ENCODE measurements at places on chromosomes 5 and 9. TPM values are rescaled to one million over a fixed set of nuclear protein-coding genes. Genes with fewer than 3 reads are reported as not detected.

The PKD2L2 gene
- total RNA-seq: 0.62 TPM

The PCDHGA3 gene
- 22.9 TPM for total RNA-seq

The INSYN2B gene
- not detected for total RNA-seq

GRCh38 chr5:74673011-74673790 lies 11.8 kb upstream of the HEXB start:
- no peak for DNase-seq

- DNase-seq: no peak
Measured at GRCh38 chr5:2492476-2492875, 259.0 kb downstream of the IRX2 start.

The PLAC8L1 gene
- total RNA-seq: not detected

DNA sequence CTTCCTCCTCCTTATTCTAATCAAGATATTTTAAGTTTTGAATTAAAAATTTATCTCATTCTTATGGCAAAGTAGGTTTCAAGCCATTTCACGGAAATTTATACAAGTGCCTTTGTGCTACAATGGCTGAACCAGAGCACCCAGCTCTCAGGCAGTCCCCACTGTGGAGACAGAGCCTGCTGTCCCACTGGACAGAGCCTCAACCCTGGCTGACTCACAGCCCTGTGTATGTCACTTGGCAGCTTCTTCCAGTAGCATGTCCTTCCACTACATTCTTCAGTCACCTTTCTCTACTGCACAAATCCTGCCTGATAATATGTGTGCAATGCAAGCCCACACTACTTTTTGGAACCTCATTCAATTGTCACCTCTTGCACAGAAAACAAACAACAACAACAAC lies 253.1 kb downstream of the PDE4D start:
- no peak for DNase-seq

DNA sequence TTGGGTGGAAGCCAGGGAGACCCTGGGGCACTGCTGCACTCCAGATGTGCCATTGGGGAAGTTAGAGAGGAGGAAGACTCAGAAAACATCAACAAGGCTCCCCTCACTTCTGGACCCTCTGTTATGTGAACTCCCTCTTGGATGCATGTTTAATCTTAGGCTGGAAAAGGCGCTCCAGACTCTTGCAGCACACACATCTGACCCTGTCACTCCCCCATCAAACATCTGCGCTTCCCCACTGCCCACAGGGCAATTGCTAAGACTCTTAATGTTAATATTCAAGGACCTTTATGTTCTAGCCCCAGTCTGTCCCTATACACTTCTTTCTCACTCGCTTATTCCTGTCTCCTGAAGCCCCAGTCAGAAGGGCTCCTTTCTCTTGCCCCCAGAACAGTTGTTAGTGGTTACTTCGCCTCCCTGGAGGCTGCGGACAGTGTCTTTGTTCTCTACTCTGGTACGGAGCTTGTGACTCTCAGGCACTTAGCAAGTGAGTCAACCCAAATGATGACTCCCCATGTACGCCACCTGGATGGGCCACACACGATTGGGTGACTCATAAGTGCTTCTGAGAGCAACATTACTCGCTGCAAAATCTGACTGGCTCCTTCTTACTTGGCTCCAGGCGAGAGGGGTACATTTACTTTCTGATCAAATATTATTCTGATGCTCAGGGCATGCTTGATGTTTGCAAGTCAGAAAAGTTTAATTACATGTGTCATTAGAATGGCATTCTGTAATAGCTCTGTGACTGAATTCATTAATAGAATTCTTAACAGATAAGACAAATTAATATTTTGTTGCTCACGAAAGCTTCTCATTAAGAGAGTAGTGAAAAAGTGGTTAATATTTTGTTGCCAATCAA lies 193.6 kb downstream of the HSPA4 start:
- DNase-seq: no peak

DNA sequence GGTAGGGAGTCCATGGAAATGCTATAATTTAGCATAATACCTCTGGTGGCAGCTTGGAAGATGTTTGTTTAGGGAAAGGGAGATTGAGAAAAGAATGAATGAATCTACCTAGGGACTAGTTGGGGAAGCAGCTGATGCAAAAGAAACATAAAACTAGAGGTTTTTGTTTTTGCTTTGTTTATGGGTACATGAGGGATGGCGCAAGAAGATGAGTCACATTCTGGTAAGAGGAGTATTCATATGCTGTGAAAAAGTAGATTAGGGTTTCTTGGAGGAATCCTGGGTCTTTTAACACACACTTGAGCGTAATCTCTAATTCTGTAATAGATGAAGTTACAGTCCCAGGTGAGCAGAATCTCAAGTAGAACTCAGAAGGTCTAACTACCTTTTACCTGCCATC lies 17.1 kb downstream of the C9orf43 start:
- DNase-seq: no peak

The CA9 gene
- 0.48 TPM for total RNA-seq

The EGFLAM gene
- total RNA-seq: 6.3 TPM

DNA sequence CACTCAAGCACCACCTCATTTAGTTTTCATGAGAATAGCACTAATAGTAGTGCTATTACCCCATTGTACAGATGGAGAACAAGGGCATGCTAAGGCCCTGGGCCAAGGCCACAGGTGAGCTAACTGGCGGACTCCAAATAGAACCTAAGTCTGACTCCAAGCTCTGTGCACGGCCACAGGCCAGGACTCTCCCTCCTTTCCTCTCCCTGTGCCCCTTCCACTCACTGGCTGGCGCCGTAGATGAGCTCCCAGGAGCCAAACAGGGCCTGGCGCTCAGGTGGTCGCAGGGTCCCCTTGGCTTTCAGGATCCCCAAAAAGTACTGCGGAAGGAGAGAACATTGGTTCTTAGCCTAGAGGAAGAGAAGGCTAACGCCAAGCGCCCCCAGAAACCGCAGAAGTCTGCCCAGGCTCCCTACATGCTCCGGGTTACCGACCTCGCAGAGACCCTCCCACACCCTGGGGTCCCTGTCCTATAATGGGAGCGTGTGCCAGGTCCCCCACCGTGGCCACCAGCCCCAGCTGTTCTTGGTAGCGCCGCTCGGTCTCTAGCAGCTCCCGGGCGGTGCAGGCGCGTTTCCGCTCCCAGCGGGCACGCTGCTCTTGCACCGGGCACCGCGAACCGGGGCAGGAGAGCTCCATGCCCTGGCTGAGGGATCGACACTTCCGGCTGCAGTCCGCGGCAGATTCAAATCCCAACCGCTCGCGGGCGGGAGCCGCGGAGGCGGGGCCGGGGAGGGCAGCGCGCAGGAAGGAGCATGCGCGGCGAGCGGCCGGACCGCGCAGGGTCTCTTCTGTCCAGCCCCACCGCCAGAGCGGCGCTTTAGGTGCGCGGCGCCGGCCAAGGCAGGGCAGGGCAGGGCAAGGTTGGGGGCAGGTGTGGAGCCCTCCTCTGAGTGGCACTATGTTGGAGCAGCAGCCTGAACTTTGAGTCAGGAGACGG lies at the start of gene ARHGEF39:
ARHGEF39 (minus strand) TSS at position 665 of the 940 bp plus-strand sequence; CDS start at position 639, 26 bp downstream.
- peak; percentile 90 for DNase-seq

The S100Z gene
- not detected for total RNA-seq

DNA sequence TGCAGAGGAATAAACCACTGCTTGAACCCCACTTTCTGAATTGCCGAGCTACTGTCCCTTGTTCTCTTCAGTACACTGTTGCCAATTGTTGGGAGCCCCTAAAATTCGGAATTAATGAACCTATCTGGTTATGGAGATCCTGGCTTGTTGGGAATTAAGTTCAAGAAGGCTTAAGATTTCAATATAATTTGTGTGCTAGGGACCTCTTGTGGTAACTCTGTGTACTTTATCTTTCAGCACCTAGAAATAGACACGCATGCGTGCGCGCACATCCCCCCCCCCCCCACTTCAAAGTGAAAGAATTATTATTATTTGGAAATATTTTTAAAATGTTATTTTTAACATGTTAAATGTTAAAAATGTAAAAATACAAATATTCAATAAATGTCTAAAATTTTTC lies 53.3 kb upstream of the FAM169A start:
- no peak for DNase-seq

The GRPEL2 gene
- 11.0 TPM for total RNA-seq

DNA sequence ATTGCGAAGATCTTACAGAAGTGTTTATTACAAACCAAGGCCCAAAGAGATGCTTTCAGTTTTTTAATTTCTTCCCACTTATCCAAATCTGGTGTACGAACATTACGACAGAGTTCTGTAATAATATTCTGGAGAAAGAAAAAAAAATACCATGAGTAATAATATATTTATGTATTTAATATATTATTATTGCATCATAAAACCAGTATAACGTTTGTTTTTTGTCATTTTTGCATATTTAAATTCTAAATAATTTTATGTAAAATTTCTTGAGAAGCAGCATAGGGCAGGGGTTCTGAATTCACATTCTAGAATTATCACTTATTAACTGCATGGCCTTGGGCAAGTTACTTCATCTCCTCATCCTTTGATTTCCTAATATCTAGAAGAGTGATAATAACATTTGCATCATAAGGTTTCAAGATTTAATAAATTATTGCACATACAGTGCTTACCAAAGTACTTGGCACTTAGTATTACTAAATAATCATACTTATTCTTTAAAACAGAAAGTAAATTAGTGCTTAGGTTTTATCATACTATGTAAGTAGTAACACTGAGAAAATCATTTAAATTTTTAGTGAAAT lies 107.7 kb downstream of the OSMR start:
- DNase-seq: no peak

DNA sequence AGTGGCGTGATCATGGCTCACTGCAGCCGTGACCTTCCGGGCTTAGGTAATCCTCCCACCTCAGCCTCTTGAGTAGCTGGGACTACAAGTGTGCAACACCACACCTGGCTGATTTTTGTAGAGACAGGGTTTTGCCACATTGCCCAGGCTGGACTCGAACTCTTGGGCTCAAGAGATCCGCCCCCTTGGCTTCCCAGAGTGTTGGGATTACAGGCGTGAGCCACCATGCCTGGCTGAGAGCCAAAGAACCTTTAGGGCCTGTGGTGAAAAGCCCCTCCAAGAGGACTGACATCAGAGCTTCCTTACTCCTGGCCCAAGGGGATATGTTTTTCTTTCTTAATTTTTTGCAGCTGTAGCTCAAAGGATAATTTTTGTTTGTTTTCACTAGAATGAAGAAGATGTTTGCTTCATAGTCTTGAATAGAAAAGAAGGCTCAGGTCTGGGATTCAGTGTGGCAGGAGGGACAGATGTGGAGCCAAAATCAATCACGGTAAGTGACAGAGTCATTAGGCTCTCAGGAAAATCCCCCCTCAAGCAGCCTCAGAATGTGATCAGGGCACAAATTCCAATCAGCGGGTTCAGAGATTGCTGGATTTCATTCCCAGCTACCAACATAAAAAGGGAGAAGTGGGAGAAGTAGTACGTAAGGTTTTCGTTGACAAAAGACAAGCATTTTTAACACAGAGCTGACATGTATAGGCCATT lies 77.1 kb downstream of the GOLPH3 start:
- no peak for DNase-seq

DNA sequence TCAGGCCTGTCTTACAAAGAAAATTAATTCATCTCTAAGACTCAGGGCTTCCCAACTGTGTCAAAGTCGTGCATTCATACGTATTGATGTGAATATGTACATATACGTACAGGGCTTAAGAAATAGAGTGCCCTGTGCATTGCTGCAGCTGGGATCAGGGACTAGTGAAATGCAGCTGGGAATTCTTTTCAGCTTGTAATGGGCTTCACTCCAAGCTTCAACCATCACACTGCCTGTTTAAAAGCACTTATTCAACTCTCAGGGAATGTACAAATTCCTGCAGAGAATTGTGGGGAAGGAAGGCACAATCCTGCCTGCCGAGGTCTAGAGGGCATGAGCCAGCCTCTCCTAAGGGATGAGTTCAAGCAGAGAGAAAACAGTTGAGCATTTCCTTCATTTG lies 59.6 kb upstream of the MAN2A1 start:
- no peak for DNase-seq

DNA sequence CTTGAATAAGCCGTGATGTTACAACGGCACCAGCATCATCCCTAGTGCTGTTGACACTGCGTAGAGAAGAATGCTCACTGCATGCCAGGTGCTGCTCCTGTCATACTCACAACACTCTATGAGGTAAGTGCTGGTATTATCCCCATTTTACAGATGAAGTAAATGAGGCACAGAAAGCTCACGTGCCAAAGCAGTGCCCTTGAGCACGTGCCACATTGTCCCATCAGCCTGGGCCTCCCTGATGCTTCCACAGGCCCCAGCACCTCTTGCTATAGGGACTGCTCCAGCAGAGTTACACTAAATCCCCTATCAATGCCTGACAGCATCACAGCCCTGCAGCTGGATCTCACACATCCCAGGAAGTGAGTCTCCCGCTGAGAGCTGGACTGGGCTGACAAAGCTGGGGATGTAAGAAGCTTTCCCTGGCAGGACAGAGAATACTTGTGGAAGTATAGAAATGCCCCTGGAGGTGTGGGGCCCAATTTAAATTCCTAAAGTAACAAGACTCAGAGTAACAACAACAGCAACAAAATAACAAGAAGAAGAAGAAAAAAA lies 216.1 kb downstream of the FSTL4 start:
- no peak for DNase-seq

GRCh38 chr5:171945476-171945875 lies 61.0 kb downstream of the FBXW11 start:
- DNase-seq: no peak
